ENCODE measurements at places on chromosomes 5 and 9.

DNA sequence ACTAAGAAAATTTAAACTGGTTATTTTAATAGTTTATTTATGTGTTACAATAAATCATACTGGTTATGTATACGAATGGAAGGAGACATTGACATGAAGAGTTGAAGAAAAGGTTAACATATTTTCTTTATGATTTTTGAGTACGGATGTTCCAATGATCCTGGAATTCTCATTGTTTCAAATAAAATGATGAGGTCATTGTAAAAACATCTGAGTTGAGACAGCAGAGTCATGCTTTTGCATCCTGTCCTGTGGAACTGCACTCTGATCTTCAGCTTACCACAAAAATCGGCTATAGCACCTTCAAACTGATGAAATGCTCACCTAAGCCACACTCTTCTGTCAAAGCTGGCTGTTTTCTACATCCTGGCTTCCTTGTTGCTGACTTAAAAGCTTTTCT, 67.8 kb downstream of the PTCD2 start:
- peak; percentile 91 for DNase-seq

DNA sequence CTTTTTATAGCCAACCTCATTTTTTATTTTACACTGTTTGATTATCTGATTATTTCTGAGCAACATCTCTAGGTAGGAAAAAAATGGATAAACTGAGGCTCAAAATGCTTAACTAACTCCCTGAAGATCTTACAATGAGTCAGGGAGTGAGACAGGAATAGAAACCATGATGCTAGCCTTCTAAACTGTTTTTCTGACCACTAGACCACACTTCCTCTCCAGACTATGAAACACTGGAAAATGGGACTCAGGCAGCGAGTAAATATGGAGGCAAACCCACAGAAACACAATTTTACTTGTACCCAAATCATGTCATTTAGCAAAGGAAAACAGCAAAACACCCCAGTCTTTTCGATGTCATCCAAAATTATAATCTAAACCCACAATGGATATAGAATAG, 129.9 kb upstream of the ANKH start:
- no peak for DNase-seq

- no peak for DNase-seq
Measured at GRCh38 chr5:38404667-38405276, 146.4 kb downstream of the EGFLAM start.

DNA sequence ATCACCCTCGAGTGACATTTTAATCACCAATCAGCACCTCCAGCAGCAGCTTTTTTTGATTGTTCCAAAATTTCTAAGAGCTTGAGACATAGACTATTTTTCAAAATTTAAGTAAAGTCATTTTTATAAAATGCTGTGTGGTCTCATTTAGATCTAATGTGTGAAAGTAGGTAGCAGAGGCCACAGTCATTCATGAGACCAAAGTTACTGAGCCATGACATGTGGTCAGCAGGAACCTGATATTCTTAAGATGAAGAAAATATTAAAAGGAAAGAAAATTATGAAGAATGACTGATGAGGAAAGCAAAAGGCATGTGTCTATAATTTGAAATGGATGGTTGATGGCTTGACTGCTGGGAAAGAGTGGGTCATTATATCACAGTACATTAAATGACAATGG, 7.2 kb downstream of the FREM1 start:
- DNase-seq, result no peak

GRCh38 chr5:94847726-94848125, 229.3 kb downstream of the SLF1 start:
- no peak for DNase-seq

DNA sequence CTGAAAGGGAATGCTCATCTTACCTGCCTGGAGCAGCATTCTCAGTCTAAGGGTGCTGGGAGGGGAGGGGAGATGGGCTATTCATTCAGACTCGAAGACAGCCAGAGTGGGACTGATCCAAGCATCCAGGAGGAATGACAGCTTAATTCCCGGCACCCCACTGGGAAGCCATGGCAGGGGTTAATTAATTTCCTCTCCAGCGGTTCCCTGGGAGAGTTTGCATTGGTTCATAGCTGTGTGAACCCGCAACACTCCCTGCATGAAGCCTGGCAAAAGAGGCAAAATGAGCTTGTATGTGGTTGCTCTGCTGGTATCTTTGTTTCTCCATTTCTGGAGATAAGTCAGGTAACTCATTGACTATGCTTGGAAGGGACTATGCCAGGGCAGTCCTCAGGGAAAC, 401.0 kb upstream of the SLC24A2 start:
- no peak for DNase-seq

GRCh38 chr9:78857373-78858225, 560.7 kb downstream of the PSAT1 start:
- no peak for DNase-seq

DNA sequence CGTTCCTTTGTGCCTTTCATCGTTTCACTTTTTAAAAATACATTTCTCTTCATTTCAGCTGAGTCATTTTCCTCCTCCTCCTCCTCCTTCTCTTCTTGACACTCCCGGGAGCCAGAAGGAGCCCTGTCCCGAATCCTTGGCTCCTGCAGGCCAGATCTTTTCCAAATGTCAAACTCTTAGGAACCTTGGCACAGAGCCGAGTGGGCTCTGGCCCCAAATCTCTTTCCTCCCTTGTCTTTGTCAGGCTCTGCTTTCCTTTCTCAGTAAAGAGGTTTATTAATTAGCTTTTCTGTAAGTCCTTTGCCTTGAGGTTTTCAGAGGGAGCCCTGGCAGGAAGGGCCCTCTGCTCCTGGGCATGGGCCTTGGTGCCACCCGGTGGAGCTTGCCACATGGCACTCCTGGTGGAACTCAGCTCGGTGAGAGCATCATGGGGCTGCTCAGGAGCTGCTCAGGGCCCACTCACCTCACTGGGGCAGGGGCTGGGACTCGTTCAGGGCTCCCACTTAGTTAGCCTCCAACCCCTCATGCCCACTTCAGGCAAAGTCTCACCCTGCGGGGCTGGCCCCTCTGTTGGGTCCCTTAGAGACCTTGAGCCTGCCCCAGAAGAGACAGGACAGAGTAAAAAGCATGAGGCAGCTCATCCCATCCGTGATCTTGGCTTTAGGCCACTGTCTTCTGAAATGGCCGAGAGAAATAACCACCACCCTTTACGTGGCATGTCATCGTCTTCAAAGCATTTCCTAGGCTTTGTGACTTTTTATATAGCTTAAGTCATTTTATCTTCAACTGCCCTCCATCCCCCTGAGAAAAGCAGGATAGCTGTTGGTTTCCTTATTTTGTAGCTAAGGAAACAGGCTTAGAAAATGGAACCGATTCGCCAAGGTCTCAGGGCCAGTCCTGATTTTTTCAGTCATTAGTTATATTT, 17.1 kb downstream of the STC2 start:
- peak; percentile 59 for DNase-seq

DNA sequence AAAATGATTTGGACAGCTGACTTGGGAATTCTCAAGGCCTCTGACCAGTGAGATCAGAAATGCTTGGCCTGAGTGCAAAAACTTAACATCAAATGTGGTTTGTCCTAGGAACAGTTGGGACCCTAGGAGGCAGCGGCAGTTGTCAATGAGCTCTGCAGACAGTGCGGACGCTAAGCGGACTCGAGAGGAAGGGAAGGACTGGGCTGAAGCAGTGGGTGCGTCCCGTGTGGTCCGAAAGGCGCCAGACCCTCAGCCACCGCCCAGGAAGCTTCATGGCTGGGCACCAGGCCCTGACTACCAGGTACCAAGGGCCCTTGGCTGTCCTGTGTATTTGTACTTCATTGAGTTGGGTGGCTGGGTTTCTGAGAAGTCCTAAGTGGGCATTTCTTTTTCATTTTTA, 43.7 kb upstream of the POMT1 start:
- DNase-seq, result no peak

DNA sequence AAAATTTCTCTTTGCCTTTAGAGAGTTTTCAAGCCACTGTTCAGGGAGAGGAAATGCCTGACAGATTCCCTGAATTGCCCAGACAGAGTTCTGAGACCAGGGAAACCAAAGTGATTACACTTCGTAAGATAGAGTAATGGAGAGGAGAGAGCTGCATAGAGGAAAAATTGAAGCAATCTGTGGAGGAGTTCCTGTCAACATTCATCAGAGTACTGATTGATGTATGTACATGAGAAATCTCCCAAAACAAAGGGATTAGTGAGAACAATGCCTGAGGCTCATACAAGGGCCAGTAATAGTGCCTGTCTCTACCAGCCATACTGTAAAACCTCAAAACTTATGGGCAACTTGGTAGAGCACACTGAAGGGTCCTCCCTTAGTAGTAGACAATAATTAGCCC, 79.0 kb upstream of the TRIM32 start:
- DNase-seq, result no peak

DNA sequence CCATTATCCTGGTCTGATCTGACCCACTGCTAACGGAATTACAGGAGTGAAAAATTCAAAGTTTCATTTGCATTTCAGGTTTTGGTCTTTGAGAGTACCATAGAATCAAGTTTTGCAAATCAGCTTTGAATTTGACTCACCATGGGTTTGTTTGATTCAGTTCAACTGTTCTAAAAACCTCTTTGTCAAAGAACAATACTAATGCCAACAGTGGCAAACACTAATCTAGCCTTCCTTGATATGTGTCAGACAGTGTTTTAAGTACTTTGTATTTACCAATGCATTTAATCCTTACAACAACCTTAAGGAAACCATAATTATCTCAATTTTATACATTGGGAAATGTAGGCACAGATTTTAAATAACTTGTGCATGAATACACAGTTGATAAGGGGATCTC, 10.1 kb upstream of the FSD1L start:
- DNase-seq, result no peak

- DNase-seq, result no peak
Measured at GRCh38 chr5:11396917-11397316, 507.3 kb downstream of the CTNND2 start.

DNA sequence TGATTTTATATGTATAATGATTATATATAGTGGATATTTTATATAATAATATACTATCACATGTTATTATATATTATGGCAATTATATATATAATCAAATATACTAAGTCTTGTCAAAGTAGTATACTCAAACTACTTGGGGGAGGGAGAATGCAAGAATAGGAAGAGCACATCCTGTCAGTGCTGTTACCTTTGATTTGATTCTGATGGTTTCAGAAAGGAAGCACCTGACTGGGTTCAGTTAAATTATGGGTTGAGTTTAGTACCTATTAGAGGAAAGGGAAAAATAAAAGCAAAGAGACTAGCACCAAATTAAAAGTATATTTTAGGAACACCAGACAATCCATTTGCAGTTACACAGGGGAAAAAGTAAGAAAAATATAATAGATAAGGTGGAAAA, 107.6 kb downstream of the GRIA1 start:
- DNase-seq, result no peak

DNA sequence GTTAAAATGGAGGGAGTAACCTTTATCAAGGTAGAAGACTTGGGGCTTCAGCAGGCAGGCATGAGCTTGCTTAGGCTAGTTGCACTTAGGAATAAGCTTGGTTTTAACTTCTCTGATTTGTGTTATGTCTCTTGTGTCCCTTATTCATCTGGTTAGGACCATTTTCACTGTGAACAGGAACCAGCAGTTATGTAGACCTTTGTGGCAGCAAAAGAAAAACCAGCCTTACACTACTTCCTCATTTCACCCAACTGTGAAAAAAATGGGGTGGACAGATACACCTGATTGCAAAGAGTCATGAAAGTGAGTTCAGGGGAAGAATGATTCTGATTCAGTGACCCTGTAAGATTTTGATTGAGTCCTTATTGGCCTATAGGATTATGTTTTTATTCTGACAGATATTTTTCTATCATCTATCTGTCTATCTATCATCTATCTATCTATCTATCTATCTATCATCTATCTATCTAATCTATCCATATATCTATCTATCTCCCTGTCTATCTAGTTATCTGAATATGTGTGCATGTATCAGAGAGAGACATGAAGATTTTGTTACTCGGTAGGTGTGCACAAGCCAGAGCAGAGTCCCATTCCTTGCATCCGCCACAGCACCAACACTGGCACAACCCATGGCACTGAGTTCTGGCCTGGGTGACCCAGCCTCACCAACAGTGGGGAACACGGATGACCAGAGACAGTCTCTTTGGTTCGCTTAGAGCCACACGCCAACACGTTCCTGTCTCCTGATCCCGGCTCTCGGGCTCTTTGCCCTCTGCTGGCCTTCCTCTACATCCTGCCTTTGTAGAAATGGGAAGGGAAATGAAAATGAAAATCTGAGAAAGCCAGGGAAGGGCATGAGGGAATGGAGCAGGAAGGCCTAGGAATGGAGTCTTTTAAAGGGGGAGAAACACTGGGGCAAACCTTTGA, 1.3 kb upstream of the ZNF366 start:
- no peak for DNase-seq

DNA sequence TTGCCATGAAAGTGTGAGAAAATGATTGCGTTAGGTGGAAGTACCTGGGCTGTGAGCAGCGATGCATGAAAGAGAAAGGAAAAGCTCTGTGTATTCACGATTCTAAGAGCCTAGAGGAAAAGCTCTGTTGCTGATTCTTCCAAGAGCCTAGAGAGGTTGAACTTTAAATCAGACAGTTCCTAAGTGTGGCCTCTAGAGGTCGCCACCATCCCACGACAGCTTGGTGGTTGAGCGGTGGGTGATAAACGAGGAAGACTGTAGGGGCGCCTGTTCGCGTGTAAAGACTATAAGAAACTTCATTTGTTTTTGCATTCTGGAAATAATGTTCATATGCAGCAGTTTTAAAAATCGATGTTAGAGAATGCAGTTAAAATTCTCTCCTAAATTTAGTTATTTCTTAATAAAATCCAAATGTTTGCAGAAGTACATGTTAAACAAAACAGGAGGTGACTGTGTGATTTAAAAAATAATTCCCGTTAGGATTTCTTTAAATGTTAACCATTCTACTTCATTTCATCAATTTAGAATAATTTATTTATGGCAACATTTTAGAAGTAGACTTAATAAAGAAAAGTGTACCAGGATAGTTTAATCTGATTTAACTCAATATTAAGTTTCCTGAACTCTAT, 107.7 kb downstream of the TENT4A start:
- peak; percentile 19 for DNase-seq

- no peak for DNase-seq
Measured at GRCh38 chr5:76391014-76391413, 12.1 kb upstream of the IQGAP2 start.

DNA sequence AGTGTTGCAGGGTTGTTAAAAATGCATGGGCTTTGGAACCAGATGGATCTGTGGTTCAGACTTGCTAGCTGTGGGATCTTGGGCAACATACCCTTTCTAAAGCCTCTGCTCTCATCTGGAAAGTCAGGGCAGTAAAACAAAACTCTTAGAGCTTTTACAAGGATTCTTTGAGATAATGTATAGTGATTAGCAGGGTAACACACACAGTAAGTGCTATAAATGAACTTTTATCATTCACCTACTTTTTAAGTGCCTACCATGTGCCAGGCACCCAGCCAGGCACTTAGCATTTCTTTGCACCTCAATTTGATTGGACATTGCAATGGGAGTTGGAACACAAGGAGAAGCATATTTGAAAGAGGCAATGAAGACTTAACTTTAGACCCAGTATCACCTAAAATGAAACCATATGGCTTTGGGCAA, 208.6 kb upstream of the PAPPA start:
- DNase-seq, result no peak

Measured in EH (cell line).